Activated CD4-positive, alpha-beta T cell treated with anti-CD3 and anti-CD28 coated beads, Interleukin-2, amount 10 ng/mL, durations not matched to agents 24 days and 14 days (primary cell): ENCODE measurements at places on chromosomes 16 and 17. TPM values are rescaled to one million over a fixed set of nuclear protein-coding genes. Genes with fewer than 3 reads are reported as not detected.

ICAM2 gene
- 62.2 TPM in 2 replicates for total RNA-seq

ZACN gene
- 4.1 TPM in 2 replicates for total RNA-seq

TMEM114 gene
- not detected in 2 replicates for total RNA-seq

DNA sequence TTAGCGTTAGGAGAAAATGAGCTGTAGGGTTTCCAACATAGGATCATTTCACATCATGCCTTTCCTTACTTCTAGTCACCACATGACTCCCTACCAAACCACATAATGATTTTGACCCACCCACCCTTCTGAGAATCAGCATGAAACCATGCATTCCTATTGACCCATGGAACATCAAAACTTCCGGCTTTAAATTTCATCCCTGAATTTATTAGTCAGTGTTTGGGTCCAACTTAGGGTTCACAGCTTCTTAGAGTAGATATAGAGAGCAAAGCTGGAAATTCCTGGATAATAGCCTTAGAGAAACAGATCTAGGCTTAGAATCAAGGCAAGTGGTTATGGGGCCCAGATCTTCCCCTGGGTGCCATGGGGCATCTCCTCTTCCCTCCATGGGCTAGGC lies 162.6 kb downstream of the TOX3 start:
- no peaks in the 10 kb centered on the region for H3K36me3 ChIP-seq
- H3K27me3 ChIP-seq: no peaks in the 10 kb centered on the region
- no peak overlapping the region for H3K27ac ChIP-seq

GRCh38 chr16:64445649-64446048 lies 676.2 kb downstream of the CDH11 start:
- H3K4me3 ChIP-seq: no peak overlapping the region
- no peak for DNase-seq

- H3K36me3 ChIP-seq: peaks cover 5% of the 10 kb centered on the region
- H3K4me3 ChIP-seq: no peak overlapping the region
- peaks cover 29% of the 10 kb centered on the region for H3K4me1 ChIP-seq
- no peak for DNase-seq
Measured at GRCh38 chr16:11618107-11618717, 31.5 kb upstream of the LITAF start.
